ENCODE measurements at places on chromosomes 11 and 22.
A peak's percentile ranks its signal among the peaks of the same experiment; 100 is the strongest.

- DNase-seq = no peak
Measured at GRCh38 chr11:45665933-45666647, 668 bp upstream of the CHST1 start.

DNA sequence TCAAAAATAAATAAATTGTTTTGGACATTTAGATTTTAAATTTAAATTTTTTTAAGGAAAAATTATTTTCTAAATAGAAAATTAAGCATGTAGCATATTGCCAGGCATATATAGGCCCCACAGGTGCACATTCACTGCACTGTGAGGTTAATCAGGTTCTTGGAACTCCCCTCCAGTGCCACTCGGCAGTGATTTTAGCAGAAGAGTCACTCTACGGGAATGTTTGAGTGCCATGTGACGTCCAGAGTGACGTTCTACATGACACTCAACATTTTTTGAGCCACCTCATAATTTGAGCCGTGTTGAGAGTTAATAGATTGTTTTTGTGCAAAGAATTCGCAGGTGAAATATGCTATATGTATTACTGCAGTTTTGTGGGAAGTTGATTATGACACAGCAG lies 77.4 kb downstream of the SWAP70 start:
- DNase-seq = no peak

DNA sequence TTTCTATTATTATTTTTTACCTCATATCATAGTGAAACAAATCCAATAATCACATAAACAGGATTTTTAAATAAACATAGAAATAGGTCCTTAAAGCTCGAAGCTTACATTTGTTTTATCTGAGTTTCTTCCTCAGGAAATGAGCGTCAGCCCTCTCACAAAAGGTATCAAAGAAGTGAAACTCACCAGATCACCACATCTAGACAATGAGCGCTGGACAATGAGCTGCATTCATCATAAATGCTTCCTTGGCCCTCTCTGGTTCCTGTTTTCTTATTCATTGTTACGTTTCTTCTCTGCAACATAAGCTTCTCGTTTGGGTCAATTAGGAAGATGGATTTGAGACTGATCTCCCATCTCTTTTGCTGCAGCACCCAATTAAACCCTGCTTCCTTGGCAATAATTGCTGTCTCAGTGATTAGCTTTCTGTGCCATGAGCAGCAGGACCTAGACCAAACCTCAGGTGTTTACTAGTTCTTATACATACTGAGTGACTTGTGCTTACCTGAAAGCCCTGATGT lies 649.9 kb upstream of the LUZP2 start:
- no peak for DNase-seq

- no peak for DNase-seq
Measured at GRCh38 chr11:131246663-131247062, 123.8 kb upstream of the NTM start.

- no peak for DNase-seq
Measured at GRCh38 chr11:44885919-44886789, 64.5 kb downstream of the TP53I11 start.

- DNase-seq = no peak
Measured at GRCh38 chr22:46001046-46001425, 24.1 kb upstream of the WNT7B start.

GRCh38 chr11:125226706-125227105 lies 62.2 kb downstream of the PKNOX2 start:
- DNase-seq = no peak

DNA sequence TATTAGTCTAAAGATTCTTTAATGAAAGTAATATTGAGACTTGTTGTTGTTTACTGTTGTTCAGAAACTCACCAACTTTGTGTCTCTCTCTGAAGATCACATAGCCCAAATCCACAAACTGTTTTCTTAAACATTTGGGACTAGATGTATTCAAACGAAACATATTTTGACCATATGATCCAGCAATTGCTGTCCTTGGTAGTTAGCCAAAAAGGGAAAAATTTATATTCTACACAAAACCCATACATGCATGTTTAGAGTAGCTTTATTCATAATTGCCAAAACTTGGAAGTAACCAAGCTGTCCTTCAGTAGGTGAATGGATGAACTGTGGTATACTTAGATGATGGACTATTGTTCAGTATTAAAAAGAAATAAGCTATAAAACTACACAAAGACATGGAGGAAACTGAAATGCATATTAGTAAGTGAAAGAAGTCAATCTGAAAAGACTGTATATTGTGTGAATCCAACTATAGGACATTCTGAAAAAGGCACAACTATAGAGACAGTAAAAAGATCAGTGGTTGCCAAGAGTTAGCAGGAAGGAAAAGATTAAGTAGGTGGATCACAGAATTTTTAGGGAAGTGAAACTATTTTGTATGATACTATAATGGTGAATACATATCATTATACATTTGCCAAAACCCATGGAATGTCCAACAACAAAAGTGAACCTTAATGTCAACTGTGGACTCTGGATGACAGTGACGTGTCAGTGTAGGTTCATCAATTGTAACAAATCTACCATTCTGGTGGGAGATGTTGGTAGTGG lies 442.9 kb downstream of the INSC start:
- no peak for DNase-seq

DNA sequence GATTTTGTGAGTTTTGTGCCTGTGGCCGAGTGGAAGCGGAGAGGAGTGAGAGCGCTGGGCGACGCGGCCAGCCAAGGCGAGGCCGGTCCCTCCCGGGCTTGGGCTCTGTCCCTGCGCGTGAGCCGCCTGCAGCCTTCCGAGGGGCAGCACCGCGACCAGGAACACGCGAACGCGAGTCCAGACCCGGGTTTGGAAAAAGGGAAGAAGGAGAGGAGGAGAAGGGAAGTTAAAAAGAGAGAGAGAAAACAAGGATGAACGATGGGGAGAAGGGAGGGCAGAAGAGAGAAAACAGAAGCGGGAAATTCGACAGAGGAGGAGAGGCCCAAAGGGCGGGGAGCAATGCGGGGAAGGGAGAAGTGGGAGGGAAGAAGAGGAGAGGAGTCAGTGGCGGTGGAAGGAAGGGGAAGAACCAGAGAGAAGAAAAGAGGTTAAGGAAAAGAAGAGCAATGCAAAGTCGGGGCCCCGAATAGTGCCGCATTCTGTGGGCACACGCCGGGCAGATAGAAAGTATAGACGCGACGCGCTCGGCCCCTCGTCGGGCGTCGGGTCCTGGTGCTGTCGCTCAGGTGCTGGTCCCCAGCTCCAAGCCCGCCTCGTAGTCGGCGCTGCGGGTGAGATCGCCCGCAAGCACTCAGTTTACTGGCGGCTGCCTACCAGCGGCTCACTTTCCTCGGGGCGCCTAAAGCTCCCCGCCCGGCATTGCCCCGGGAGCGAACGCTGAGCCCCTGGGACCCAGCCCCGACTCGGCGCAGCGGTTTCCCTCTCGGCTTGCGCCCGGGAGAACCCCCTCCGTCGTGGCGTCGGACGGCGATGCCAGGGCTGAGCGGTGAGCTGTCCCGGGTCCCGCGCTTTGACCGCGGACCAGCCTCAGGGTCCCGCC lies 2.8 kb upstream of the BARX2 start:
- DNase-seq = no peak

GRCh38 chr11:129312730-129313503 lies 62.7 kb upstream of the BARX2 start:
- peak; percentile 44 for DNase-seq

DNA sequence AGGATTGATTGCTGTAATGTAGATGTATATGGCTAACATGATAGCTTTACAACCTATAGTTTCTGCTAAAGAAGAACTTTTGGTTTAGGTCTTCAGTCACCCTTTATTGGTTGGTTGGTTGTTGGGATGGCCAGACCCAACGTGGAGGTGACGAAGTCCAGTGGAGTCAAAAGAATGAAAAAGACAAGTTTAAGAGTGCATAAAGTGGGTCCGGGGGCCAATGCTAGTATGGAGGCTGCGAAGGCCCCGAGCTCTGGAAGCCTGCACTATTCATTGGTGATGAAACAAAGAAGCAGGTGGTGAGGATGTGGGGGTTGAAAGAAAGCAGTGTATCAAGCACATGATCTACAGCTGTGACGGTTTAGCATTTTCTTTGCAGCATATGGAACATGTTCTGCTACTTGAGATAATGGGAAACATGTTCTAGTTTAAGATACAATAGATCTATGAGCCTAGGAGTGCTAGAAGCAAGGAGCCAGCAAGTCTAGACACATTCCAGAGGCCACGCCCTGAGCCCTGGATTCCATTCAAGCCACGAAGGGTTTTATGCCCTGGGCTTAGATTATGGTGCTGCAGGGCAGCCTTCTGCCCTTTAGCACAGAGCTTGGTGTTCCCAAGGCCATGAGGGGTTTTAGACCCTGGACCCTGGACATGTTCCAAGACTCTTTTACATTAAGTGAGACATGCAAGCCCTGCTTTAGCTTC lies 6.3 kb downstream of the TCP11L1 start:
- no peak for DNase-seq

- no peak for DNase-seq
Measured at GRCh38 chr11:76361776-76362175, 19.2 kb downstream of the THAP12 start.

DNA sequence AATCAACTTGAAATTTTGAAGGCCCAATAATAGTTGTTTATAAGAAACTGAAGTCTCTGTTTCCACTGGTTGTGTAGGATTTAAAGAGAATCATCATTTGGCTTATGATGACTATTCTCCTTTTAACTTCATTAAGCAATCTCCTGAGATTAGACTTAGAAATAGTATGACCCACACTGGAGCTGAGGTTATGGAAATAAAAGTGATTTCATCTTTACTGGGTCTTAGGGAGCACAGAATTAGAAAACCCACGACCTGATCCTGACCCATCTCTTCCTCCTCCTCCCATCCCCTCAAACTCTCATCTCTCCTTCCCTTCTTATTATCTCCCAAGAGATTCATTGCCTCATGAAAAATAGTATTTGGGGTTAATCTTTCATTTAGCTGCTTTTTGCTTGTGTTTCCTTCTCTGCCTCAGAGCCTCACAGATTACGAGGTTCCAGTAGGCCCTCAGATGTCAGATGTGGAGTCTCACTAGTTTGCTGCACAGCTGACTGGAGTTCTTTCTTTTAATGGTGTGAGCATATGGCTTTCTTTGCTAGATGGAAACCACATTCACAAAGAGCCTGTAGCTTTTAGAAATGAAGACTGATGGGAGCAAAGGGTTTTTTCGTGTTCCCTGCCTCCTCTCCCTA lies 85.0 kb downstream of the ALX4 start:
- DNase-seq = no peak

DNA sequence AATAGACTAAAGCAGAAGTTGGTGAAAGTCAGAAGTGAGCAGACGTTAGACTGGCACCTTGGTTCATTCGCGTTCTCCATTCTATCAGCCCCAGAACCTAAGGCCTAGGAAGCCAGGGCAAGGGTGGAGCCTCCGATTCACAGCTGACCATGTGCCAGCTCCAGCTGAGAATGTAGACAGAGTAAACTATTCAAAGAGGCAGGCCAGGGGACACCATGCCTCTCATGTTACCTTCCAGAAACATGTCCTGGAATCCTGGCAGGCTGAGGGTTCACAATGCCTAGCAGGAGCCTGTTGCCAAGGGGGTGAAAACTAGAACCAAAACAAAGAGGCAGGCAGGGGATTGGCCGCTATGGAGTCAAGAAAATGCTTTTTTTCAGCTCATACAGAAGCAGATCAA lies 224.4 kb upstream of the POU2AF2 start:
- DNase-seq = no peak

GRCh38 chr11:1153951-1154493 lies 3.7 kb upstream of the MUC5AC start:
- DNase-seq = no peak

DNA sequence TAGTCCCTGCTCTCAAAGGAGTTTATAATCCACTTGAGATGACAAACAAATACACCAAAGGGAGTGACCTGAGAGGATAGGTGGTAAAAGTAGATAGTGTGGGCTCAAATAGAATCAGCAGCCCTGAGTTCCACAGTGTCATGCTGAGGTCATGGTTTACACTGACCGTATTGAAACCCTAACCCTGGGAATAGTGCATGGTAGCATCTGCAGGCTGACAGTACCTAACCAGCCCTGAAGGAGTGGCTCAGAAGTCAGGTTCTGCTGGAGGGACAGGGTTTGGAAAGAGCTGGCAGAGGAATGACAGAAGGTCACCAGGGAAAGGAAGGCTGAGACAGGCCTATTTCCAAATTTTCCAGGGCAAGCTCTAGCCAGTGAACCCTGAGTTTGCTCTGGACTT lies 9.2 kb upstream of the TMPRSS5 start:
- no peak for DNase-seq

- no peak for DNase-seq
Measured at GRCh38 chr11:85086504-85087284, 540.5 kb downstream of the DLG2 start.

DNA sequence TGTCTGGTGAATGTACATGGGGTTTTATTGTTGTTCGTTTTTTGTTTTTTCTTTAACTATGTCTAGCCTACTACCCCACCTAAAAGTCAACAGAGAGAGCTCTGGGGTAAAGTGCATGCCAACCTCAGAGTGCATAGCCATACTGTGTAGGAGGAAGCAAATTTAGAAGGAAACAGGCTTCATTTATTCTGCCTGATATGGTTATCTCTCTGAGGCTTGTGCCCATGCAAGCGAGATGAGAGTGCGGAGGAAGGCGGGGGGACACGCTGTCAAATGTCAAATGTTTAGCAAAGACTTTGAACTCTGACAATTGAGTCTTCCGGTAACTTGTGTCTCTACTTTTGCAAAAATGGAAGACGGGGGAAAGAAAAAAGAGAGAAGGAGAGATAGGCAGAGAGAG lies 295.5 kb downstream of the ETS1 start:
- no peak for DNase-seq

GRCh38 chr22:43827003-43827735 lies 15.1 kb upstream of the EFCAB6 start:
- no peak for DNase-seq

- no peak for DNase-seq
Measured at GRCh38 chr22:20206709-20207215, 55.9 kb upstream of the CCDC188 start.

DNA sequence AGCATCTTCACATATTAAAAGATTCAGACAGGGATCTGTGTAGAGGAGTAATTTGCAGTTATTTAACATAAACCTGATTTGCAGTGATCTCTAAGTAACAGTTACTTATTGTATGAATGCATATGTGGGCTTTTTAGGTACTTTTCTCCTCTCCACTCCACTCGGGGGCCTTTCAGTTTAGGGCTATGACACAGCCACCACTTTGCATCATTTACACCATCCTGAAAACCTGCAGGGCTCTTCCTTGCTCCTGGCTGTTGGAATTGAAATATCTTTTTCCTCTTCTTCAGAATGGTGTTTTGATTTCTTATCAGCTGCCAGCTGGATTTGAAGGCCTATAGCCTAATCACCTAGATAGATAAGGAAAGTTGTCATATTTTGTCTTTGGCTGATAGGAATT lies 580.8 kb downstream of the NELL1 start:
- no peak for DNase-seq

DNA sequence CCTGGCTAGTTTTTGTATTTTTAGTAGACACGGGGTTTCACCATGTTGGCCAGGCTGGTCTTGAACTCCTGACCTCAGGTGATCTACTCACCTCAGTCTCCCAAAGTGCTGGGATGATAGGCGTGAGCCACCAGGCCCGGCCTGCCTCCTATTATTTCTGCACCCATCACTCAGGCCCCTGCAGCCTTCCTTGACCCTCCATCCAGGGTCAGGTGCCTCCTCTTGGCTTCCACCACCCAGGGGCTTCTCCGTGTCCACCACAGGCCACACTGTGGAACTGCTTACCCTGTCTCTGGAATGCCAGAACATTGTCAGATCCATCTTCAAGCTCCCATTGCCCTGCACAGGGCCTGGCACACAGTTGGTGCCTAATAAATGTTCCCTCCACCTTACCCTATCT lies 75.4 kb upstream of the RTL6 start:
- no peak for DNase-seq

All from anterior cingulate cortex (tissue), 58 donors.